CD4-positive, alpha-beta T cell treated with Interleukin-21 for 1 hour (primary cell): ENCODE measurements at places on chromosomes 6 and 20.

GRCh38 chr6:167755461-167755860 lies 71.2 kb upstream of the AFDN start:
- no peak for DNase-seq

- DNase-seq: peak; percentile 40
Measured at GRCh38 chr20:63873477-63873971, 8.5 kb downstream of the TPD52L2 start.

GRCh38 chr6:140108167-140108566 lies 733.7 kb upstream of the CITED2 start:
- no peak for DNase-seq

DNA sequence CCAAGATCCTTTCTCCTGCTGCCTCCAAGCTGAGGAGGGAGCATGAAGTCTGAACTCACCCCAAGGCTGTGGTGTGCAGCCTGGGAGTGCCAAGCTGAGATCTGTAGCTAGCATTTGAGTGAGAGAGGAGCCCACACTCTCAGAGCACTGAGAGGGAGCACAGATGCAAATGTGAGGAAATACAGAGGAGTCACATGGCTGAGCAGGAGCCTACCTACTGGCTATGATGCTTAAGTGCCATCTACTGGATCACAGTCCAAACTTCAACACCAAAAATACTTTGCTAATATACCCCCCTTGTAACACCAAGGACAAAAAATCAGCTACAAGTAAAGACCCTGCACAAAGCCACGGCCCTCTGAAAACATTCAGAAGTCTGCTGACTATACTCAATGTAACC lies 94.4 kb upstream of the IMPG1 start:
- DNase-seq: no peak

DNA sequence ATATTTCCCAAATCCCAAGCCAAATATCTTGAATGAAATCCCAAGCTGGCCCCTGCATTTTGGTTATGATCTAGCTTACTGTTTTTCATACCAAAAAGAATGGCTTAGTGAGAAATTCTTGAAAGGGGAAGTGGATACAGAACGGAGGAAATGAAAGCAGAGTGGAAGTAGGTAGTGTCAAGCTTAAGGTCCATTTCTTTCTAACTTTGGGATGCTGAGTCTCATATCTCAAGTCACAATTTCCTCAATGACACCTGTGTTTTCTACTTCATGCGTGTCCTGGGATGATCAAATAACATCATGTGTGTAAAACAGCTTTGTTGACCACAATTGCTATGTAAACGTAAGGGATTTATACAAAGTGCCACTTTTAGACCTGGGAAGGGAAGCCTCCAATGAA lies 238.8 kb upstream of the SLC35B3 start:
- no peak for DNase-seq

GRCh38 chr6:131741688-131742393 lies 31.0 kb upstream of the CTAGE9 start:
- no peak for DNase-seq
